Kidney epithelial cell (primary cell): ENCODE measurements at places on chromosomes 11 and 22. TPM values are rescaled to one million over a fixed set of nuclear protein-coding genes. Genes with fewer than 3 reads are reported as not detected.

OR4D9 gene
- total RNA-seq = not detected in 2 replicates

OR5A1 gene
- total RNA-seq = not detected in 2 replicates

RASD2 gene
- 0.04 and 1.4 TPM in 2 replicates for total RNA-seq

BTBD18 gene
- not detected in 2 replicates for total RNA-seq

- DNase-seq = no peak
Observed at GRCh38 chr11:38123673-38124072, 1525.6 kb upstream of the RAG2 start.

APOBEC3H gene
- not detected in 2 replicates for total RNA-seq
